ENCODE measurements at places on chromosomes 12 and 14. TPM values are rescaled to one million over a fixed set of nuclear protein-coding genes. Genes with fewer than 3 reads are reported as not detected.

- no peak overlapping the region for H3K27ac ChIP-seq
- no peaks in the 10 kb centered on the region for H3K36me3 ChIP-seq
- H3K4me1 ChIP-seq = no peaks in the 10 kb centered on the region
- DNase-seq = no peak
- no peaks in the 10 kb centered on the region for H3K27me3 ChIP-seq
- no peak overlapping the region for H3K4me3 ChIP-seq
Observed at GRCh38 chr14:75904311-75904710, 77.5 kb downstream of the TGFB3 start.

RNASE3 gene
- not detected for total RNA-seq

DNA sequence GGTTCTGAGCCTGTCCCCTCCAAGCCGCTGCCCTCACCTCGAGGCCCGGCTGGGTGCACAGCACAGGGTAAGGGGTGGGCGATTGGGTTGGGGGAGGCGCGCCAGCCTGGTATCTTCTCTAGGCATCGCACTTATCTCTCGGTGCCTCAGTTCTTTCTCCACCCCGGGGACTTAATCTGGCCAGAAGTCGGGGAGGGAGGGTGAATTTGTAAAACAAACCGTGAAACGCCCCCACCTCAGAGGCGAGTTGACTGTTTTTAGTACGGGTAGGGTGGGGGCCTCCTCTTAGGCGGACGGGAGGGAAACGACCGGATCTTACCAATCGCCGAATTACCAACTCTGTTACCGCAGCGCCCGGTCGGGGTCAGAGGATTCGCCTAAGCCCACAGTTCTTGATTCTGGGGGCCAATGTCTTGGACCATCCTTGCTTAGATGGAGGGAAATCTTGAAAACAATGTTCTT is 1.4 kb upstream of the TBX3 start:
- peak overlapping the region; percentile 52 for H3K4me3 ChIP-seq
- H3K4me1 ChIP-seq = peaks cover 34% of the 10 kb centered on the region
- peak overlapping the region; percentile 99 for H3K27ac ChIP-seq

GRCh38 chr12:106197906-106198623 is 49.8 kb downstream of the CKAP4 start:
- peaks cover 51% of the 10 kb centered on the region for H3K4me1 ChIP-seq
- H3K36me3 ChIP-seq = no peaks in the 10 kb centered on the region
- no peak overlapping the region for H3K4me3 ChIP-seq
- peak overlapping the region; percentile 90 for H3K27ac ChIP-seq
- peak; percentile 64 for DNase-seq

NKX2-8 gene
- total RNA-seq = 2.2 TPM

CHGA gene
- total RNA-seq = 2.4 TPM

SLC41A2 gene
- 75.1 TPM for total RNA-seq

DNA sequence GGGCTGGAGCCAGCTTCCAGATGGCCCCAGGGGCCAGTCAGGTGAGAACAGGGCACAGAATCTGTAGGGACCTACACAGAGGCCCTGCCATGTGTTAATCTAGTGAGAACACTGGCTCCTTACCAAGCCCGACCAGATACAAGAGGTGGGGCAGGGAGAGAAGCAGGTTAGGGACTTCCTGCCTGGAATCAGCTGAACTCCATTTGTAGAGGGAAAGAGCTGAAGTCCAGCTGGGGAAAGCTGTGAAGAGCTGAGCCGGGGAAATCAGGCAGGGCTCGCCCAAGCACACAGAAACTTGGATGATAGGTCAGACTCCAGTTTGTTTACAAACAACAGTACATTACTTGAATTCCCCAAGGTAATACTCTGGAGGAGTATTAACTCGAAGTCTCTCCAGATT is 46.7 kb downstream of the PTGER2 start:
- no peak for DNase-seq
- H3K27me3 ChIP-seq = no peaks in the 10 kb centered on the region
- H3K27ac ChIP-seq = no peak overlapping the region
- no peak overlapping the region for H3K4me3 ChIP-seq
- no peaks in the 10 kb centered on the region for H3K4me1 ChIP-seq

AJUBA gene
- total RNA-seq = 31.6 TPM

- H3K27me3 ChIP-seq = no peaks in the 10 kb centered on the region
- no peaks in the 10 kb centered on the region for H3K36me3 ChIP-seq
Observed at GRCh38 chr14:85663667-85664066, 133.7 kb downstream of the FLRT2 start.

DNA sequence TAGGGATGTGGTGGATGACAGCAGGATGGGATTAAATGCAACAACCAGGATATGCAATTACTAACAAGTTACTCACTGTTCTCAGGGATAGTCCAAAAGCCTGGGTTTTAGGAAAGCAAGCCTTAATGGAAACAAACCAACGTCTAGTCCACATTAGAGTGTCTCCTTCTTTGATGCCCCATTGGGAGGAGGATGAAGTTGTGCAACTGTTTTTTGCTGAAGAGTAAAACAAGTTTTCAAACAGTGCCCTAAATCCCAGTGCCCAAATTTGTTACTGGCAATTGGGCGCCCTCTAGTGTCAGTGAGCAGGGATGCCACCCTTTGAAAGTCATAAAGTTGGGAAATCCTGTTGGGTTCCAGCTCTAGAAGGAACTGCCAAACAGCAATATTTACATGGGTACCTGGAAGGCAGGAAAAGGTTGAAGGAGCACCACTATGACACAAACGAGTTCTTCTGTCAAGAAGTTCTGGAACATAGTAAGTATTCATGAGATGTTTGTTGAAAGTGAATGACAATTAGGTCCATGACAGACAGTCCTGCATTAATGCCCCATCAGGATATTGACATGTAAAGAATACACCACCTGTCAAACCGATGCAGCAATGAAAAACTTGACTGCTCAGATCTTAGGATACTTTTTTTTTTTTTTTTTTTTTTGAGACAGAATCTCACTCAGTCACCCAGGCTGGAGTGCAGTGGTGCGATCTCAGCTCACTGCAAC is 11.1 kb upstream of the DPF3 start:
- H3K27me3 ChIP-seq = no peaks in the 10 kb centered on the region
- H3K4me3 ChIP-seq = no peak overlapping the region
- no peaks in the 10 kb centered on the region for H3K36me3 ChIP-seq
- DNase-seq = peak; percentile 62
- no peak overlapping the region for H3K27ac ChIP-seq
- H3K4me1 ChIP-seq = peaks cover 10% of the 10 kb centered on the region

DNA sequence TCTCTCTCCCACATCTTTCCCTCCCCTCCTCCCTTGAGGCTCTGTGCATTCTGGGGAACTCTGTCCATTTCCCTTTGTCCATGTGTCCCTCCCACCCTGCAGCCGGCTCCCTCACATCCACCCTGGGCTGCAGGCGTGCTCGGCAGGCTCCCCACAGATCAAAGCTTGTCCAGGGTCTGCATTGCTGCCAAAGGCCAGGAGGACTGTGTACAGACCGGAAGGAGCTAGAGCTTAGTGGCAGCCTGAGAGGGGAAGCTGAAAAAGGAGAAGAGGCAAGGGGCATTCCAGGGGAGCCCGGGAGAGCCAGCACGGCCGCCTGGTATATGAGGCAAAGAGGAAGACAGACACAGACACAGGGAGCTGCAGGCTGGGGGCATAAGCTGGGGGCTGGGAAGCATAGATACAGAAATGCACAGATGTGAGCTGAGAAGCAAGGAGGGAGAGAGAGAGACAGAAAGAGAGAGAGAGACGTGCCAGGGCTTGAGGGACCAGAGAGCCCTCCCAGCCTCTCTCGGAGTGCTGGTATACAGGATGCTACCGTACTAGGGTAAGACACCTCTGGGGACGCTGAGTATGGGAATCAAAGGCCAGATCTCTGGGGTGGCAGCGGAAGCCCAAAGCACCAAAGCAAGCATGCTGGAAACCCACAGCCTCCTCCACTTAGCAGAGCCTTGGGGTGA is 3.3 kb downstream of the CD4 start:
- H3K4me3 ChIP-seq = no peak overlapping the region
- H3K4me1 ChIP-seq = no peaks in the 10 kb centered on the region
- no peak overlapping the region for H3K27ac ChIP-seq
- H3K36me3 ChIP-seq = no peaks in the 10 kb centered on the region
- no peaks in the 10 kb centered on the region for H3K27me3 ChIP-seq

- no peak overlapping the region for H3K4me3 ChIP-seq
- no peaks in the 10 kb centered on the region for H3K36me3 ChIP-seq
- H3K27ac ChIP-seq = no peak overlapping the region
- no peaks in the 10 kb centered on the region for H3K4me1 ChIP-seq
- H3K27me3 ChIP-seq = no peaks in the 10 kb centered on the region
Observed at GRCh38 chr14:104596451-104596918, 8.1 kb downstream of the TMEM179 start.

PLEKHG7 gene
- not detected for total RNA-seq

GRCh38 chr12:85507456-85507855 is 227.4 kb downstream of the ALX1 start:
- H3K27ac ChIP-seq = no peak overlapping the region
- no peaks in the 10 kb centered on the region for H3K27me3 ChIP-seq
- no peaks in the 10 kb centered on the region for H3K36me3 ChIP-seq
- no peaks in the 10 kb centered on the region for H3K4me1 ChIP-seq
- H3K4me3 ChIP-seq = no peak overlapping the region

DNA sequence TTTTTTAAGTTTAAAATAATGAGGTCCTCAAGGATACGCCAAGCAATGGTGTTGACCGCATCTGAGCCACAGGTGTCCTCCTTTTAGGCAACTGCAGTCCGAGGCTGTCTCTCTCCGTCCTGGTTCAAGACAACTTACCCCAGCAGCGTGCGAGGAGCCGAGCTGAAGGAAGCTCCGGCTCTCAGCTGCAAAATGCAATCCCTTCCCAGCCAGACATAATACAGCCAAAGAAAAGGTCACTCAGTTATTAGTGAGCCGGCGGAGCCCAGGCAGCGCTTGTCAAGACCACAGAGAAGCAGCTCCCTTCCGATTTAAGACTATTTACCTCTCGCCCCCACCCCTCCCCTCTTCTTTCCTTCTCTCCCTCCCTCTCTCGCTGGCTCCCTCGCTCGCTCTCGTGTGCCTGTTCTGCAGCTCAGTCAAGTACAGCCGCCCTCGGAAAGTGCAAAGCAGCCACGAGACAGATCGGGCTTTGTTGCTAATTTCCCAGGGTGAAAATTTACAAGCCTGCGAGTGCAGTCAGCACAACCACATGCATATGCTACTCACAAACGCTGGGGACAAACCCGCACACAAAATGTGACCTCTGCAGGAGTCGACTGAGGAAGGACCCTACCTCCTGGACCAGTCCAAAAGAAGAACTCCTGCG is 363 bp upstream of the LMO3 start:
- H3K4me1 ChIP-seq = peaks cover 15% of the 10 kb centered on the region
- H3K4me3 ChIP-seq = peak overlapping the region; percentile 29
- peak; percentile 83 for DNase-seq
- H3K27me3 ChIP-seq = no peaks in the 10 kb centered on the region

DNA sequence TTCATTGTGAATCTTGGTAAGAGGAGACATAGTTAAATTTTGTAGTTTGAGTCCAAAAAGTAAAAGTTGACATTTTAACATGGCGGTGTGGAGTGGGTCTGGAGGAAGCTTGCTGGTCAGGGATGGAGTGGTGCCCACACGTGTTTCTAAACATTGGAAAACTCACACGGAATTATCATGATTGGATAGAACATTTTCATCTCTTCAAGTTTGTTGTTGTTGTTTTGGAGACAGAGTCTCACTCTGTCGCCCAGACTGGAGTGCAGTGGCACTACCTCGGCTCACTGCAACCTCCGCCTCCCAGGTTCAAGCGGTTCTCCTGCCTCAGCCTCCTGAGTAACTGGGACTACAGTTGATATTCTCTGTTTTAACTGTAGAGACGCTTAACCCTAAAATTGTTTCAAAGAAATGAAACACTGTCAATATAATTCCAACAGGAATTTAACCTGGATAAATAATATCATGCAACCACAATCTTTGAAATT is 502 bp upstream of the MBIP start:
- peak overlapping the region; percentile 93 for H3K27ac ChIP-seq
- H3K4me1 ChIP-seq = peaks cover 4% of the 10 kb centered on the region
- H3K4me3 ChIP-seq = peak overlapping the region; percentile 91
- peak; percentile 3 for DNase-seq
- H3K36me3 ChIP-seq = no peaks in the 10 kb centered on the region

DNA sequence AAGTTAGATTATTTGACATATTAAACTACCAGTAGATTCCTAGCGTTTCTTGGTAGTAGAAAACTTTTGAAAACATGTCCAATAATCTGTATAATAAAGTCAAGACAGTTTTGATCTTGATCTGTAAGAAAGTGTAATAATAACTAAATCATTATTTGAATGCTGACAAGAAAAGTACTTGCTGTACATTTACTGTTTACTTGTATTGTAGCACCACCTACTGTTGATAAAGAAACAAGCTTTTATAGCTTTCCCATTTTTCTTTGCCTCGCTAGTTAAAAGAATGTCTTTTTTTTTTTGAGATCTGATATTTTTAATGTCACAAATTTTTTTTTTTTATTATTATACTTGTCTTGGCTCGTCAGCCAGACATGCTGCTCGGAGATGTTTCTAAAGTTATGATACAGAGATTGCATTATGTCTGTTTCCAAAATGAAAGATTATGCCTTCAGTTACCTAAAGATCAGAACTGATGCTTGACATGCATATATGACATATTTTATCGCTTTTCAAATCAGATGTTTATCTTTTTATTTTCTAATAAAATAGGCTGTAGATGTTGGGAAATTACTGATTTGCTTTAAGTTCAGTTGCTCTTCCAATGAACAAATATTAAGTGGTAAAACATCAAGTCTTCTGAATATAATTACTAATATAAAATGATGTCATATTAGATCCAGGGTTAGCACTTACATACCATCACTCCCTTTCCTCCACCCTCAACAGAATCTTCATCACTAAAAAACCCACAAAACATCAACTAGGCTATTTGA is 140.5 kb downstream of the AKAP6 start:
- no peak for DNase-seq
- no peak overlapping the region for H3K4me3 ChIP-seq
- peaks cover 11% of the 10 kb centered on the region for H3K4me1 ChIP-seq
- no peak overlapping the region for H3K27ac ChIP-seq
- no peaks in the 10 kb centered on the region for H3K27me3 ChIP-seq

DNA sequence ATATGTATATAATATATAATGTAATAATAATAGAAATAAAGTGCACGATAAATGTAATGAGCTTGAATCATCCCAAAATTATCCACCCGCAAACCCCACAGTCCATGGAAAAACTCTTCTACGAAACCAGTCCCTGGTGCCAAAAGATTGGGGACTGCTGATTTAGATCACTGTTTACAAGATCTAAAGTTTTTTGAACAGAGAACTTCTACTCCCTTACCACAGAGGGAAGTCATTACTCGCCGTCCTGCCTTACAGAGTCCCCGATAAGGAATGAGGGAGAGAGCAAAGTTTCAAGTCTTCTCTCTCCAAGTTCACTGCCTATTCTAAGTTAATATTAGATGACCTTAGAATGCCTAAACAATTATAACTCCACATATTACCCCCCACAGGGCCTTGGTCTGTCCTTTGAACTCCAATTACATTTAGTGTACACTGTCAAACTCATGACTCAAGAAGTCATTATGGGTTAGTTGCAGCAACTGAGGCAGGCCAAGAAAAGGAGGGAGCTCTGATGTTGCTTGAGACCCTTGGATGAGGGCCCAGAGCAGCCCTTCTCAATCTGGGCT is 21.8 kb upstream of the DHRS4 start:
- DNase-seq = no peak
- no peaks in the 10 kb centered on the region for H3K27me3 ChIP-seq
- no peak overlapping the region for H3K27ac ChIP-seq
- H3K4me3 ChIP-seq = no peak overlapping the region
- no peaks in the 10 kb centered on the region for H3K4me1 ChIP-seq

Data from thyroid gland (tissue), 4 donors.